ENCODE measurements at places on chromosomes 7 and 10. TPM values are rescaled to one million over a fixed set of nuclear protein-coding genes. Genes with fewer than 3 reads are reported as not detected.

Gene PRKG1
- 50.8 TPM for total RNA-seq

Gene ZNF394
- total RNA-seq, result 29.9 TPM

GRCh38 chr10:5095687-5096086, 1.5 kb downstream of the AKR1C3 start:
- H3K36me3 ChIP-seq, result peaks cover 4% of the 10 kb centered on the region
- H3K27me3 ChIP-seq, result no peaks in the 10 kb centered on the region
- H3K27ac ChIP-seq, result no peak overlapping the region
- no peak for DNase-seq
- H3K4me1 ChIP-seq, result peaks cover 6% of the 10 kb centered on the region
- no peak overlapping the region for H3K4me3 ChIP-seq

- no peaks in the 10 kb centered on the region for H3K4me1 ChIP-seq
- H3K36me3 ChIP-seq, result no peaks in the 10 kb centered on the region
- H3K27ac ChIP-seq, result no peak overlapping the region
- no peaks in the 10 kb centered on the region for H3K27me3 ChIP-seq
Observed at GRCh38 chr7:111030336-111030735, 60.6 kb upstream of the LRRN3 start.

- no peak overlapping the region for H3K27ac ChIP-seq
- no peaks in the 10 kb centered on the region for H3K27me3 ChIP-seq
- no peak for DNase-seq
- no peak overlapping the region for H3K4me3 ChIP-seq
- no peaks in the 10 kb centered on the region for H3K4me1 ChIP-seq
Observed at GRCh38 chr7:103391150-103391549, 43.7 kb downstream of the PSMC2 start.

DNA sequence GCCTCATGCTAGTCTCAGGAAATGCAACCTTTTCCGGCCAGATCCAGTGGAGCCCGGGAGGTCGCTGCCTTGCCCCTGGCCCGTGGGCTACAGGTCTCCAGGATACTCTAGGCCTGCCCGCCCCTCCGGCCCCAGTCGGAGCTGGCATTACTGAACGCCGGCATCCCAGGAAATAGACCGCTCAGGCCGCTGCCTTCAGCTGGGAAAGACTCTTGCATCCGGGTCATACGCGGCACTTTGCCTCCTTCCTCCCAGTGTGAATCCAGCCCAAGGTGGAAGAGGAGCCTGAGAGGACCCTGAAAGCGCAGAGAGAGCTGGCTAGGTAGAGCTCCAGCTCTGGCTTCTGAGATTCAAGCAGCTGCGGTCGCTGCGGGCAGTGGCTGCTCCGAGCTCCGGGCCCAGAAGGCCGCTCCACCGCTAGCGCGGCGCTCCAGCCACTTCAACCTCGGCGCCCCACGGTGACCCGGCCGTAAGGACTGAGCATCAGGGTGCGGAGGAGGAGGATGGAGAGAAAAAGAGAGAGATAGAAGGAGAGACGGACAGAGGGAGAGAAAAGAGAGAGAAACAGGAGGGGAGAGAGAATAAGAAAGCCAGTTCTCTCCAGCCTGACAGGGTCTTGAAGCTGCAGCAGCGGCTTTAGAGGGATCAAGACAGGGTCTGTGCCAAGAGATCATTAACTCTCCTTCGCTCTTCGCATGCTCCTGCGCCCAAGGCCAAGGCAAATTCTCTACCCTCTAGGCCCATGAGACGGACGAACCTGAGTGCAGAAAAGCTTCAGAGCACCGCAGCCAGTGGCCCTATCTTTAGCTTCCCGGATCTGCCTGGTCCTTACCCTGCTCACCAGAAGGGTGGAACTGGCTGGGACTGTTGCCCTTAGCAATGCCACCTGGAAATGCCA, 1.8 kb upstream of the HOXA10 start:
- H3K36me3 ChIP-seq, result no peaks in the 10 kb centered on the region
- H3K27ac ChIP-seq, result no peak overlapping the region
- DNase-seq, result no peak
- peaks cover 23% of the 10 kb centered on the region for H3K27me3 ChIP-seq
- H3K4me3 ChIP-seq, result no peak overlapping the region
